ENCODE measurements at places on chromosomes 13 and 19. TPM values are rescaled to one million over a fixed set of nuclear protein-coding genes. Genes with fewer than 3 reads are reported as not detected.

GRCh38 chr13:42022796-42023493 is 25.5 kb upstream of the DGKH start:
- no peak for DNase-seq

DNA sequence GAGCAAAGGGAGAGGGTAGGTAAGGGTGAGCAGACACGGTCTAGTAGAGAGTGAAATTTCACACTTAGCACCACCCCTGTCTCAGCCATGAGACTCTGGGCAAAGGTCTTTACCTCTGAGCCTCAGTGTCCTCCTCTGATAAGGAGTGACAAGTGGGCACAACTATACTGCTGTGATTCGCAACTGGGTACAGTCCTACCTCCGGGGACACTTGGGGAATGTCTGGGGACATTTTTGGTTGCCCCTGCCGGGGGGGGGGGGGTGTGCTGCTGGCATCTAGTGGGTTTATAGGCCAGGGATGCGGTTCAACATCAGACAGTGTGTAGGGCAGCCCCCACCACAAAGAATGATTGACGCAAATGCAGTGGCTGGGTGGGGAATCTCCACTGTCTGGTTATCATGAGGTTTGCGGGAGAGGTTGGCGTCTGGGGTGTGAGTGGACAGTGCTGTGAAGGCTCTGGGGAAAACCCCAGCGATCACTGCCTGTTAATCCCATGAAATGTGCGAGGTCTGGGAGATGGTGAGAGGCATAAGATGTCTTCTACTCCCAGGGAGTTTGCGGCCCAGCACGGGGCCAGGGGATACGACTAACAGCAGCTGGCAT is 4.3 kb downstream of the NACC1 start:
- no peak for DNase-seq

DNA sequence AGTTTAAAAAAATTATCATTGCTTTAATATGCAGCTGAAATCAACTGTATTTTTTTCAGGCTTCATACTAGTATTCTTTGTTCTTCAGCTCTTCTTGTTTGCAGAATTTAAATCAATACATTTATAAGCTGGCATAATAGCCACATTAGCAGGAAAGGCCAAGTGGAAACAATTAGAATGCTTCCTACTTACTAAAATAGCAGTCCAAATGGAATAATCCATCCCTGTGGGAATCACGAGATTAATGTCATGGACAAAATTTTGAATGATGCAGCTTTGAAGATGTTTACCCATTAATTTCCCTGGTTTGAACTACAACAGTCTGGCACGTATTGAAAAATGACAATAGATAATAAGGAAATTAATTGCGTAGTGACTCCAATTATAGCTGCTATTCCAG is 2650.8 kb downstream of the PCDH9 start:
- no peak for DNase-seq

DNA sequence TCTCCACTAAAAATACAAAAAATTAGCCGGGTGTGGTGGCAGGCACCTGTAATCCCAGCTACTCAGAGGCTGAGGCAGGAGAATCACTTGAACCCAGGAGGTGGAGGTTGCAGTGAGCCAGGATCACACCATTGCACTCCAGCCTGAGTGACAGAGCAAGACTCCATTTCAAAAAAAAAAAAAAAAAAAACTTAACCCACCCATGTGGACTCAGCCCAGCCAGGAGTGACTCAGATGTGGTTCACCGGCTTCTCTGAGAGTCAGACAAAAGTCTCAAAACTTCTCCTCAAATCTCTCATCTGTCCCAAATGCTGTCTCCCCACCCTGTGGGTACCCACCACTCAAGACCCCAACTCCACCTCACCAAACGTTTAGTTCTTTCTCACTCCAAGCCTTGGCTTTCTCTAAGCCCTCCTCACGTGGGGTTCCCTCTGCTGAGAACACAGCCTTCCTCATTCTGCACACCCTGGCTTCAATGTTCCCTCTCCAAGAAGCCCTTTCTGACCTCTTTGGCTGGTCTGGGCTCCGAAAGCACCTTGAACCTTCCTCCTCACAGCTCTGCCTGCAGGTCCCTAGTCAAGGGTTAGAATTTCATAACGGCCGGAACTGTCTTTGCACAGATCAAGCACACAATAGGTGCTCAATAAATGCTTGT is 11.1 kb upstream of the RAB3A start:
- no peak for DNase-seq

CEACAM1 gene
- total RNA-seq, result 510 TPM

- peak; percentile 47 for DNase-seq
These were observed 17.3 kb downstream of the PLD3 start for GRCh38 chr19:40365613-40366401.

PROZ gene
- total RNA-seq, result not detected

KL gene
- total RNA-seq, result 1.9 TPM

DNA sequence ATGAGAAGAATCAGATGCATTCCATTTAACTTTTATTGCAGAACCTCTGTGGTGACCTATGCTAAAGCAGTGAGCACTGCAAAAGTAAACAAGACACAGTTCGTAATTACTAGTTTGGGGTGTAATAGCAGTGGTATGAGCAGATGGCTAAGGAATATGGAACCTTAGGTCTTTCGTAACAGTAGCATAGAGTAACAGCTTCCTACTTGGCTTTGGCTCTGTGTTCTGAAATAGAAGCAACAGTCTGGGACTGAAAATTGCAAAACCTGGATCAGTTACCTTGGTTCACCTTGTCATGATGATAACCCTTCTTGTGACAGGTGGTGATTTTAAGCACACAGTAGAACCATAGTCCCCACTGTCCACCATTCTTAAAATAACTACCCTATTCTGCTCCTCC is 303.4 kb downstream of the GPC6 start:
- no peak for DNase-seq

GRCh38 chr19:6501740-6502648 is at the start of gene TUBB4A:
Gene TUBB4A, minus strand, starts transcription at chr19:6502309. Its CDS starts 97 bp downstream, at chr19:6502212.
- DNase-seq, result no peak

DNA sequence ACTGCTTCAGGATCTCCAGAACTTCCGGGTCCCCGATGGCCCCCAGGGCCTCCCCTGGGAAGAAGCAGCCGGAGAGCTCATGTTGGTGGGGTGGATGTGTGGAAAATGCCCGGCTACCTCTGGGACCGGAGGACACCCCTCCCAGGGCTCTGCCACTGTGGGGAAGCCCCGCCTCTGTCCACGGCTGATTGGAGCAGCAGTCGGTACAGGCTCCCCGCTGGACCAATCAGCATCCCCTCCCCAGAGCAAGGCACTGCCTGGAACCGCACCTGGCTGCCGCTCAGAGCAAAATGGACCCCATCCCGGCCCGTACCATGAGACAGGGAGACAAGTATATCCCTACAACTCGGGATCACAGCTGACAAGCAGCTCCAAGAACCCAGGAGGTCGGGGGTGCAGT is 6.4 kb downstream of the DOHH start:
- DNase-seq, result no peak

GRCh38 chr13:114096811-114097211 is 35.6 kb downstream of the RASA3 start:
- DNase-seq, result no peak

- DNase-seq, result no peak
These were observed 2.3 kb downstream of the ZNF726 start for GRCh38 chr19:23916991-23917390.
